Gastroesophageal sphincter (tissue), 4 donors: ENCODE measurements at places on chromosomes 2 and 18. TPM values are rescaled to one million over a fixed set of nuclear protein-coding genes. Genes with fewer than 3 reads are reported as not detected.

DSG3 gene
- total RNA-seq = 0.35 TPM

QPCT gene
- total RNA-seq = 5.2 TPM

GRCh38 chr2:230153390-230153976, 66.3 kb downstream of the SP110 start:
- H3K27ac ChIP-seq = no peak overlapping the region
- H3K36me3 ChIP-seq = no peaks in the 10 kb centered on the region
- H3K27me3 ChIP-seq = no peaks in the 10 kb centered on the region
- no peak overlapping the region for H3K4me3 ChIP-seq
- ATAC-seq = no peak

GRCh38 chr2:50785816-50786215, 246.1 kb downstream of the NRXN1 start:
- no peaks in the 10 kb centered on the region for H3K36me3 ChIP-seq
- no peak overlapping the region for H3K4me3 ChIP-seq
- no peak overlapping the region for H3K27ac ChIP-seq
- H3K4me1 ChIP-seq = no peaks in the 10 kb centered on the region

DNA sequence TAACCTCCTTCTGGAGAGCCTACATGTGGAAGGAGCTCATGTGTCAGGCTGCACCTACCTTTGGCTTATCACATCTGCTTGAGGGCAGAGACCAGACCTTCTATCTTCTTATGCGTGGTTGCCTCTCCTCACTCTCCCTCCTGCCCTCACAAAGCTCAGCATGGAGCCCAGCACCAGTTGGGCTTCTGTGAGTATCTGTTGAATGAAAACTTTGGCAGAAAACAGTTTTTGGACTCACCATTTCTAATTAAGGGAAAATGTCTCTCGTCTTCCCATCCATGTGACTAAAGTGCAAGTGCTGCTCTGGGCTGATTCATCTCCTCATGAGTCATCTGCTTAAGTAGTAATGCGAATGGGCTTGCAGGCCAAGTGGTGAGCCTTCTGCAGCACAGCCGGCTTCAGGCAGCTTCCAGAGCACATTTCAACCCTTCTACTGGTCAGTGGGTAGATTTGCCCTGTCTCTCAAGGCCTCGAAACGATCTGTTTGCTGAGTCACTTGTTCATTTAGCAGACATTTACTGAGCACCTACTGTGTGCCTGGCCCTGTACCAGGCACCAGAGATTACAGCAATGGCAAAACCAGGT, 102.6 kb downstream of the VSNL1 start:
- H3K4me3 ChIP-seq = no peak overlapping the region
- H3K27ac ChIP-seq = no peak overlapping the region
- no peaks in the 10 kb centered on the region for H3K27me3 ChIP-seq
- ATAC-seq = peak; percentile 74

MEP1B gene
- total RNA-seq = not detected

DNA sequence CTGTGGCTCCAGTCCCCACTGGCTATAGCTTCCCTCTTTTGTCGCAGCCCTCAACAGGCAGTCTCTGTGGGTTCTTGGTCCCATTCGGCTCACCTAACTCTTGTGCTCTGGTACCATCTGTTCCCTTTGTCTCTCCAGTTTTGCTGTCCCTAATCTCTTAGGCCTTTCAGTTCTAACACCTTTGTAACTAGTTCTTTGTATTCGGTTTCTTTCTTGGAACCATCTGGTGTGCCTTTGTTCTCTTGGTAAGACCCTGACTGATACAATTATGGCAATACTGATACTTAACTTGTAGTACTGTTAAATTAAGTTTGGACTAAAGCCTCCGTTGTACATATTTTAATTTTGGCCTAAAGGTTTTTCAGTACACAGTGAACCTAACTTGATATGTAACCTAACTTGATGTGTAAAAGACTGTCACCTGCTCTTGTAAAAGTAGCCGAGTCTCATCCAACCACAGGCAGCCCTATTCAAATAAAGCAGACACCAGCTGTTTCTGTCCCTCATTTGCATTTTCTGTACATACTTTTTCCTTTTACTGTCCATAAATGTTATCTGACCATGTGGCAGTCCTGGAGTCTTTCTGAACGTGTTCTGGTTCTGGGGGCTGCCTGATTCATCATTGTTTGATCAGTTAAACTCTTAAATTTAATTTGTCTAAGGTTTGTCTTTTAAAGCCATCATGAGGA, 4.8 kb upstream of the MRPL44 start:
- H3K27me3 ChIP-seq = no peaks in the 10 kb centered on the region
- ATAC-seq = no peak
- no peak overlapping the region for H3K4me3 ChIP-seq
- no peak overlapping the region for H3K27ac ChIP-seq
- H3K36me3 ChIP-seq = no peaks in the 10 kb centered on the region

DNA sequence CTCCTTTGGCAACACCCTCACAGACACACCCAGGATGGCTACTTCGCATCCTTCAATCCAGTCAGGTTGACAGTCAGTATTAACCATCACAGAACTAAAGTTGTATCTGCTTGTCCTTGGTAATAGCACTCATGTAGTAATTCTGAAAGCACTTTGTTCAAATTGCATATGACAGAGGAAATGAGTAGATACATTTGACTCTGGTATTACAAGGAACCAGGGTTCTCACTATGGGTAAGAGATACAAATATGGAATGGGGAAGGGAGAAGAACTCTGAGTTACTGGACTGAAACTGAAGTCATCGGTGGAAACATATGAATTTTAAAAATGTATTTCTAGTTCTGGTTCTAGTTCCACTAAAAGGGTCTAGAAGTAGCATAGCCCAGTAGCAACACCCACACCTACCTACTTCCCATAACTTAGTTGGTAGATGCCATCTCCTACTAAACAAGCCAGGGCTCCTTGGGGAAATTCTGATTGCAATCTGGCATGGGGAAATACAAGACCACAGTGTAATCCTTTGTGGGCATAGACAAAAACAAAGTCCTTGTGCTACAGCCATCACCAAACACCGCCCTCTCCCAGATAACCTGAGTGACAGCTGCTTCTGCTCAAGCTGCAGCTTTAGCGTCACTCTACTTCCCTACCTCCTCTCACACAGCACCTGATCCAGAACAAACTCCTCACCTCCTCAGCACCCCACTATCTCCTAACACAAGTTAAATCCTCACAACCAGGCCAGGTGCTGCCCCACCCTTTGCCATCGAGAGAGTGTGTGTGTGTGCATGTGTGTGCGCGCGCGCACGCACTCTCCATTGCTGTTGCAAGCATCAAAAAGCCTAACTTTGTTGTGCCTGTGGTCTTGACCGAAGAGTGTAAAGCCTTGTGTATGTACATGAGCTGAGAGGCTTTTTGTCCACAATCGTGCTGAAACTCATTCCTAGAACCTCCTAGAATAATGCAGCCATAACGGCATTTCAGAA, 31.4 kb upstream of the CD226 start:
- no peak overlapping the region for H3K27ac ChIP-seq
- no peaks in the 10 kb centered on the region for H3K27me3 ChIP-seq
- no peak overlapping the region for H3K4me3 ChIP-seq

LHCGR gene
- total RNA-seq = 0.20 TPM

EFHD1 gene
- total RNA-seq = 12.5 TPM

DNA sequence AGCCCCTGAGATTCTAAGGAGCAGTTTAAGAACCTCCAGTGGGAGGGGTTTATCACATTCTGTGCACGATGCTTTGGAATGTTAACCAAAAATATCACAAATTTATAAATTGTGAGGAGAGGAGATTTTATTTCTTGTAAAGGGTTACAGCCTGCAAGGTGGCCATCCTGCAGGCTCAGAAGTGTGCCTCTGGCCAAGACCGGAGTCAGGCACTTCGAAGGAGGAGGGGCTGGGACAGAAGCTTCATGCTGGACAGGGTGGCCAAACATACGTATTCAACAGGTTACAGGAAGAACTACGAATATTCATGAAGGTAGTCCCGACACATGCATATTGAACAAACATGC, 144.1 kb upstream of the NCK2 start:
- peaks cover 9% of the 10 kb centered on the region for H3K4me1 ChIP-seq
- ATAC-seq = no peak
- H3K27me3 ChIP-seq = no peaks in the 10 kb centered on the region
- no peaks in the 10 kb centered on the region for H3K36me3 ChIP-seq

DNA sequence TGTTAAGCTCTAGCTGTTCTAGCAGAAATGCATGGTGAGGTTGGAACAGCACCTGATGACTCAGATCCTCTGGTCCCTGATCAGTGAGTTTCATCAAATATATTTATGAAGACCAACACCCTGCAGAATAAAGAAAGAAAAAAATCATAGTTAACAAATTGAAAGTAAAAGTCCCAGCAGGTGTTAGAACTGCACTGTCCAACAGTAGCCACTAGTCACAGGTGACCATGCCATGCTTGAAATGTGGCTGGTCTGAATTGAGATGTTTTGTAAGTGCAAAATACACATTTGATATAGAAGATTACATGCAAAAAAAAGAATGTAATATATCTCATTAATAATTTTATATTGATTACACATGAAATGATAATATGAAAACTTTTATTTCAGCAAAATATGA, 1010.7 kb upstream of the ZEB2 start:
- H3K27ac ChIP-seq = no peak overlapping the region
- no peaks in the 10 kb centered on the region for H3K27me3 ChIP-seq
- no peaks in the 10 kb centered on the region for H3K36me3 ChIP-seq
- no peak overlapping the region for H3K4me3 ChIP-seq

- H3K4me3 ChIP-seq = no peak overlapping the region
- no peaks in the 10 kb centered on the region for H3K4me1 ChIP-seq
- H3K36me3 ChIP-seq = no peaks in the 10 kb centered on the region
- H3K27me3 ChIP-seq = no peaks in the 10 kb centered on the region
Observed at GRCh38 chr2:163373496-163373895, 362.3 kb downstream of the FIGN start.

EPG5 gene
- 24.0 TPM for total RNA-seq

GRCh38 chr2:51981783-51982182, 949.9 kb upstream of the NRXN1 start:
- ATAC-seq = no peak
- no peaks in the 10 kb centered on the region for H3K27me3 ChIP-seq
- no peak overlapping the region for H3K4me3 ChIP-seq
- peaks cover 18% of the 10 kb centered on the region for H3K4me1 ChIP-seq

GRCh38 chr2:196711625-196712024, 72.1 kb downstream of the CCDC150 start:
- H3K4me1 ChIP-seq = no peaks in the 10 kb centered on the region
- no peak overlapping the region for H3K27ac ChIP-seq
- ATAC-seq = no peak
- no peaks in the 10 kb centered on the region for H3K36me3 ChIP-seq
- no peaks in the 10 kb centered on the region for H3K27me3 ChIP-seq
- no peak overlapping the region for H3K4me3 ChIP-seq

DNA sequence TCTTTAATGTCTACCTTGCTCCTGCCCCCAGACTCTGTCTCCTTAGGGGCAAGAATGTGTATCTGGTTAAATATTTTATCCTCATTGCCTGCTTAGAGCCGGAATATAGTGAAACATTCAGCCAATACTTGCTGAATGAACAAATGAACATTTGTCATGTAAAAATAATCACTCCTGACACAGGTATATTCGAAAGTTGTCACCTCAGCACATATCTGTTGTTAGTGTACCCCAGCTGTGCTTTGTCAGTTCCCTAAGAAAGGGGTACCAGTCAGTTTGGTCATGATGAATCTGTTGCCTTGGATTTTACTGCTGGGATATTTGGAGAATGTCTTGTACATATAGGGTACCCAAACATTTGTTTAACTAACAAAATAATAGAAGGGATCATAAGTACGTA, 77.0 kb upstream of the PROKR1 start:
- no peak for ATAC-seq
- H3K36me3 ChIP-seq = no peaks in the 10 kb centered on the region
- H3K27ac ChIP-seq = no peak overlapping the region
- H3K27me3 ChIP-seq = no peaks in the 10 kb centered on the region
- H3K4me3 ChIP-seq = no peak overlapping the region
- H3K4me1 ChIP-seq = no peaks in the 10 kb centered on the region

- H3K27ac ChIP-seq = no peak overlapping the region
- no peak overlapping the region for H3K4me3 ChIP-seq
- no peaks in the 10 kb centered on the region for H3K27me3 ChIP-seq
- peaks cover 32% of the 10 kb centered on the region for H3K36me3 ChIP-seq
- H3K4me1 ChIP-seq = no peaks in the 10 kb centered on the region
- ATAC-seq = no peak
Observed at GRCh38 chr2:216671081-216671411, 24.3 kb downstream of the IGFBP5 start.

- no peak overlapping the region for H3K27ac ChIP-seq
- ATAC-seq = no peak
- no peaks in the 10 kb centered on the region for H3K4me1 ChIP-seq
- H3K27me3 ChIP-seq = no peaks in the 10 kb centered on the region
- H3K4me3 ChIP-seq = no peak overlapping the region
Observed at GRCh38 chr2:60351802-60352201, 201.7 kb downstream of the BCL11A start.

DNA sequence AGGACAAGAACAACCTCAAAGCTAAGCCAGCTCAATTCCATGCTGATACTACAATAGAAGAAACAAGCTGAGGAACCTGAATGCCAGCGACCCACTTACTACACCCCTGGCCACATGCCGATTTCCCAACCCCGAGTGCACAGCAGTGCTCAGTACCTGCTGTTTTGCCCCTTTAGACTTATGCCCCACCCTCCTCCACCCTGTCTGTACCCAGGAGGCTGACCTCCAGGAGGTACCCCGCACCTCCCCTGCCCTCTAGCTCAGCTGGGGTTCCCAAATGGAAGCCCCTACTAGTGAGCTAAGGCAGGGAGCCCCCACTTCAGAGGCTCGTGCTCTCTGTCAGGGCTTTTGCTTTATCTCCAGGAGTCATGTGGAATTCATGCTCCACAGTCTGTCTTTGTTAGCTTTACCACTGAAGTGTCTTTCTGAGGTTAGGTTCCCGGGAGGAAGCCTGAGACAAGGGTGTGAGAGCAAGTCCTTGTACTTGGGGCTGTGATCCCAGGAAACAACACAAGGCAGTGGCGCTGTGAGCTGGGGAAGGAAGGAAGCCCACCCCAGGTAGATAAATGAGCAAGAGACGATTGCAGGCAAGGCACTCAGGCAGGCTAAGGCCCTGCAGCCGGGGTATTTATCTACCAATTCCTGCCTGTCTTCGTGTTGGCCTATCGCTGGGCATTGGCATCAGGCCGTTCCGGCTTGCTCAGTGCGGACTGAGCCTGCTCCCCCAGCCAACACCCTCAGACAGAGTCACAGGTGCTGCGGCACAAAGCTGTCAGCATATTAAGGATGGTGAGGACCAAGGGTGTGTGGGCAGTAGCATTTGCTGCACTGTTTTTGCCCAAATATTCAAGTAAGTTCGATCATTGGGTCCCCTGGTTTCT, 220.5 kb downstream of the CYP26B1 start:
- no peak overlapping the region for H3K27ac ChIP-seq
- H3K4me3 ChIP-seq = no peak overlapping the region
- ATAC-seq = no peak
- no peaks in the 10 kb centered on the region for H3K27me3 ChIP-seq
- H3K36me3 ChIP-seq = no peaks in the 10 kb centered on the region
- no peaks in the 10 kb centered on the region for H3K4me1 ChIP-seq

GRCh38 chr2:238428866-238429265, 2.1 kb downstream of the ASB1 start:
- no peak for ATAC-seq
- H3K4me3 ChIP-seq = no peak overlapping the region
- no peaks in the 10 kb centered on the region for H3K27me3 ChIP-seq
- H3K27ac ChIP-seq = no peak overlapping the region
- no peaks in the 10 kb centered on the region for H3K4me1 ChIP-seq

GRCh38 chr2:211468217-211468616, 911.8 kb downstream of the CPS1 start:
- no peak overlapping the region for H3K27ac ChIP-seq
- no peak for ATAC-seq
- peaks cover 4% of the 10 kb centered on the region for H3K27me3 ChIP-seq
- no peak overlapping the region for H3K4me3 ChIP-seq
- no peaks in the 10 kb centered on the region for H3K4me1 ChIP-seq

GRCh38 chr2:154394600-154394999, 303.9 kb upstream of the KCNJ3 start:
- H3K27ac ChIP-seq = no peak overlapping the region
- no peaks in the 10 kb centered on the region for H3K36me3 ChIP-seq
- no peaks in the 10 kb centered on the region for H3K4me1 ChIP-seq
- ATAC-seq = no peak
- no peaks in the 10 kb centered on the region for H3K27me3 ChIP-seq
- no peak overlapping the region for H3K4me3 ChIP-seq
